ENCODE measurements at places on chromosomes 6 and 20.

GRCh38 chr6:123562264-123562663, 74.5 kb downstream of the TRDN start:
- DNase-seq: no peak

GRCh38 chr6:64034291-64034690, 398.7 kb downstream of the PHF3 start:
- no peak for DNase-seq

GRCh38 chr6:139751179-139751578, 376.7 kb upstream of the CITED2 start:
- DNase-seq: peak; percentile 67

- DNase-seq: peak; percentile 87
Measured at GRCh38 chr6:163457637-163458561, 43.4 kb downstream of the QKI start.

DNA sequence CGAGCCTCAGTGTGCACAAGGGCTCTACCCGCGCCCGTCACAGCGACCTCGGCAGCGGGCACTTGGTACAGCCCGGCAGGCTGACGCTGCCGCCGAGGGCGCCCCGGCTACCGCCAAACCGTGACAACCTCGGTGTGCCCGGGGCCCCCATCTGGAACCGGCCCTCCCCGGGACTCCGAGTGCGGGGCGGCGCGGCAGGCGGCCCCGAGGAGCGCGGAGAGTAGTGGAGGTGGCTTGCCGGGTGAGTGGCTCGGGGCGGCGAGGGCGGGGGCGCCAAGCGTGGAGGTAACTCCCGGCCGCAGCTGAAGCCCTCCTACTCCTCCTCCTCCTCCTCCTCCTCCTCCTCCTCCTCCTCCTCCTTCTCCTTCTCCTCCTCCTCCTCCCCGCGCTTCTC, at the start of gene ISM1:
TSS of gene ISM1 (plus strand) at position 371 of the 394 bp plus-strand sequence. CDS start 503 bp downstream, outside the sequence.
- no peak for DNase-seq

GRCh38 chr6:155100591-155100990, 105.5 kb downstream of the TIAM2 start:
- DNase-seq: no peak

DNA sequence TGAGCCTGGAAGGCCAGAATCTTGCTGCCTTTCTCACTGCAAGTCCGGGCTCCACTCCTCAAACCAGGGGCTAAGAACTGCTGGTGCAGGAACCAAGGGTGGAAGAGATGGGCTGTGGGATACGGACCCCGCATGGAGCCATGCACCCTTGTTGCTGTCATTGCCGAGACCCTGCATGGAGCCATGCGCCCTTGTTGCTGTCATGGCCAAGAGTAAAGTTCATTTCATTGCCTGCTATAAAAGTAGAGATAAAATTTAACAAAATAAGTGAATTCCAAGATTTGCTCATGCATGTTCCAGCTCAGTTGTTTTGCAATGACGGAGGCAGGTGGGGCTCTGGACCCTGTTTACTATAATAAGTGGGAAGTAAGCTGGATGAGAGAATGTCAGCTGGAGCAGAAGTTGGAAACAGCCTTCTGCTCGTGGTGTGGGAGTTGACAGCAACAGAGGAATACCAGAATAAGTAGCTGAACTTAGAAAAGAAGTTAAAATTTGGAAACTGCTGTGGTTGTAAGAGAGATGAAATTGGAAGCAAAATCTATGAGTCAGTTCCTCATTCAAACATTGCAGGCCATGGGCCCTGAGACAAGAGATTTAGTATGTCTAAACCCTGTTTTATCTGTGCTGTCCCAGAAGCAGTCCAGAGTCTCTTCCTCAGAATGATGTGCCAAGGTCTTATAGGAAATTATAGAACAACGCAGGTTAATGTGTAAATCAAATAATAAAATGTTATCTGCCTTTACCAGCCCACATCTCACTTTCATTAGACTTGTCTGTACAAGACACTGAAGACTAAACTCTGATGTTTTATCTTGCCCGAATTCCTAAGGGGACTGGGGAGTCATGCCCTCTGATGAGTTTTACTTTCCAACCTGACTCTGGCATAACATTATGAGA, 15.8 kb upstream of the THBS2 start:
- peak; percentile 28 for DNase-seq

DNA sequence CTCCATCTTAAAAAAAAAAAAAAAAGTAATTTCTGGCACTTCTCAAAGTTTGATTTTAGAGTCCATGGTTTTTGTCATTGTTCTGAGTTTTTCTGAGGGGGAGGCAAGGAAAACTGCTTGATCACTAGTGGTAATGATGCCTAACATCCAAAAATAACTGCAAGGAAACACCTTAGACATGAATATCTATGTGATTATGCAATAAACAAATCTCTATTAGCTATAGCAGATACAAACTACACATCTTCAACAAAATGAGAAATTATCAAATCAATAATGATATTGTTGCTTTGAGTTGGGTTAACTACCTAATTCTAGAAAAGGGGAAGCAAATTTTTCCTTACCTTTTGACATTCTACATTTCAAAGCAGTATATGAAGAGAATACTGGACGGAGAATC, 230.9 kb upstream of the JARID2 start:
- DNase-seq: no peak

GRCh38 chr20:60851826-60852704, 400.0 kb upstream of the CDH4 start:
- no peak for DNase-seq

- no peak for DNase-seq
Measured at GRCh38 chr6:94673251-94673650, 904.1 kb upstream of the MANEA start.

DNA sequence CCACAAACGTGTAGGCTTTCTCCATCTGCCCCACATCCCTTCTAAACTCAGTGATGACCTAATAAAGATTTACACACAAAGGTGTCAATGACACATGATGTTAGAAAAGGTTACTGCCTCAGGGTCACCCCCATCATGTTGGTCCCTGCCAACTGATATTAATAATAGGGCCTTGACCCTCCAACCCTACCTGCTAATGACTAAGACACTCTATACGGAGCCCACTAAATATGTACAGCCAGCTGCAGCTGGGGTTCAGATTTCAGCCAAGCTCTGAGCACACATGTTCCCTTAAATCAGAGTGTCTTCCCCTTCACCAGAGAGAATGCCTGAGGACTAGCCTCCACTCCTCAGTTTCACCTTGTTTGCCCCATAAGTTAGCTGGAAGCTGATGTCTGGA, 67.4 kb upstream of the SNRPB2 start:
- DNase-seq: no peak

- DNase-seq: no peak
Measured at GRCh38 chr6:41449399-41450245, 96.6 kb upstream of the FOXP4 start.

- no peak for DNase-seq
Measured at GRCh38 chr6:87945966-87946365, 101.7 kb upstream of the SPACA1 start.

GRCh38 chr6:90397047-90397446, 100.4 kb upstream of the BACH2 start:
- DNase-seq: no peak

- no peak for DNase-seq
Measured at GRCh38 chr20:50537546-50538201, 27.5 kb downstream of the PTPN1 start.

- DNase-seq: no peak
Measured at GRCh38 chr6:14759976-14760672, 485.7 kb upstream of the JARID2 start.

DNA sequence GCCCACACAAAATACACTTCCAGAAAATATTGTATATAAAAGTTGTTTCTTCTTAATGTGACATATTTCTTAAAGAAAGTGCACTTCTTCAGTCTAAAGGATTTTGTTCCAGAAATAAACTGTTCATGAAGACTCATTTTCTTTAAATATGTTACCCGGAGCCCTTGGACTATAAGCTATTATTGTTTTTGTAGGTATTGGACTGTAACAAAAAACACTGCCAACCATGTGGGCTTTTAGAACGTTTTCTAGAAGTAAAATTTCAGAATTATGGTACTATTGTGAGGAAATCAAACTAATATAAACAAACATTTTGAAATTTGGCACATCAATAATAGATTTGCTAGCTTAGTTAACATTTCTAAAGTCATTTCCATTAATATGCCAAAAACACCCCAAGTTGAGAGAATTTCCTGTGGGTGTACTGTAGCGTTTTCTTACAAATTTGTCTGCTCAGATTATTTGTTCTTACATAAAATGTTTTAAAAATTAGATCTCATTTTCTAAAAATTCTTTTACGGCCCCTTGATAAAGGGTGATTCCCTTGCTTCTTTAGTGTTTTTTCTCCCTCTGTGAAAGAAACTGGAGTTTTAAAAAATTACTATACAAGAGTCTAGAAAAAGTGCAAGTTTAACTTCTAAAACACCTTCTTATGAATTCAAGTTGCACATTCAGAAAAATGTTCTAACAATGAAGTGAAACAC, 3.4 kb downstream of the NKX2-4 start:
- no peak for DNase-seq

DNA sequence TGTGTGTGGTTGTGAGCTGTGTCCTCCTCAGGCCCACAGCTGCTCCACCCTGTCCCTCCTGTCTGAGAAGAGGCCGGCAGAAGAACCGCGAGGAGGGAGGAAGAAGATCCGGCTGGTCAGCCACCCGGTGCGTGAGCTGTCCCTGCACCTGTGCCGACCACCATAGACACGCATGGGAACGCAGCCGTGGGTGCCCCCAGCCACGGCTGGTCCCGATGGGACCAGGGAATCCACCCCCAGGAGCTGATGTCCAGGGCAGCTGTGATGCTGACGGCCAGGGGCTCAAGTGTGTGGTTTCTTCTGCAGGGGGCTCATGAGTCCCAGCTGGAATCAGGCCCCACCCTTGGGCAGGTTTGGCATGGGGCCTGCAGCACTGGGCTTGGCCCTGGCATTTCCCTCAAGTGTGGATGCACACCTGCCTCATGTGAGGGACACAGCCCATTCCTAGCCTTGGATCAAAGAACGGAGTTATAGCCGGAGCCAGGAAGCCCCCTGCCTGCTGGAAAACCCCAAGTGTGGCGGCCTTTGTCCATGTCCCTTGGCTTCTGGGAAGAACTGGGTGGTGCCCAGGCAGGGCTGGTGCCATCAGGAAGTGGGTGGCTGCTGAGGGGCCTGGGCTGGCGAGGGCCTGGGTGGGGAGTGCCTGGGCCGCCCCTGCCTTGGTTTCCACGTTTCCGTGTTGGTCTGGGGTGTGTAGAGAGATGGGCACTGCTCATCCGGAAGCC, 4.6 kb upstream of the TNFRSF6B start:
- DNase-seq: peak; percentile 18

- peak; percentile 93 for DNase-seq
Measured at GRCh38 chr20:50491926-50492634, 18.1 kb upstream of the PTPN1 start.

GRCh38 chr6:163199371-163199770, 215.1 kb upstream of the QKI start:
- no peak for DNase-seq

GRCh38 chr6:128509709-128510108, 10.7 kb downstream of the PTPRK start:
- peak; percentile 56 for DNase-seq

DNA sequence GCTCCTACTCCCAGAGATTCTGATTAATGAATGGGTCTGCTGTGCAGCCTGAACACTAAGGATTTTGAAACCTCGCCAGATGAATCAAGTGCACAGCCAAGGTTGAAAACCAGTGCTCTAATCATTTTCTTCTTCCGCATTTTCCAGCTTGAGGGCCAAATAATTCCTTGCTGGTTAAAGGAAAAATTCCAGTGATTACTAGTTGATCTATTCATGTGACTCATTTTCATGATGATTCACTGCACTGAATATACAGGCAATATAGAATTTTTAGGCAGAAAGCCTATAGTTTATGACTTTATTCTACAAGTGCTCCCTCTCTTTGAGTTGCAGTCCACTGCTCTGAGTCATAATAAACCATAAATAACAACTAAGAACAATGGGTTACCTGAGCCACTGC, 80.6 kb upstream of the PROKR2 start:
- peak; percentile 20 for DNase-seq

- peak; percentile 43 for DNase-seq
Measured at GRCh38 chr20:18831830-18832499, 18.4 kb downstream of the SCP2D1 start.

DNA sequence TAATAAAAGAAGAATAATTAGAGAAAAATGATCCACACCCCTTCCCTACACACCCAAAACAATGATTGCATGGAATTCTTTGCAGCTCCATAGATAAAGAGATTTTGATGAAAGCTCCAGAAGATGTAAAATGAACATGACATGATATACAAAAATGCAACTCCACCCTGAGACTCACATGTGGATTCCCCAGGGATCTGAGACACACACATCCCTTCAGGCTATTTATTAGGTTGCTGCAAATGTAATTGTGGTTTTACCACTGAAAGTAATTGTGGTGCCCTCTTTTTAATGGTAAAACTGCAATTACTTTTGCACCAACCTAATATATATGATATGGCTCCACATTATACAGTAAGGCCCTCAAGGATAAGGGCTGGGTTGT, 40.4 kb upstream of the TBC1D7 start:
- peak; percentile 55 for DNase-seq

GRCh38 chr20:59627298-59627697, 23.0 kb downstream of the PHACTR3 start:
- no peak for DNase-seq

- no peak for DNase-seq
Measured at GRCh38 chr6:89204096-89204495, 13.1 kb downstream of the GABRR1 start.

DNA sequence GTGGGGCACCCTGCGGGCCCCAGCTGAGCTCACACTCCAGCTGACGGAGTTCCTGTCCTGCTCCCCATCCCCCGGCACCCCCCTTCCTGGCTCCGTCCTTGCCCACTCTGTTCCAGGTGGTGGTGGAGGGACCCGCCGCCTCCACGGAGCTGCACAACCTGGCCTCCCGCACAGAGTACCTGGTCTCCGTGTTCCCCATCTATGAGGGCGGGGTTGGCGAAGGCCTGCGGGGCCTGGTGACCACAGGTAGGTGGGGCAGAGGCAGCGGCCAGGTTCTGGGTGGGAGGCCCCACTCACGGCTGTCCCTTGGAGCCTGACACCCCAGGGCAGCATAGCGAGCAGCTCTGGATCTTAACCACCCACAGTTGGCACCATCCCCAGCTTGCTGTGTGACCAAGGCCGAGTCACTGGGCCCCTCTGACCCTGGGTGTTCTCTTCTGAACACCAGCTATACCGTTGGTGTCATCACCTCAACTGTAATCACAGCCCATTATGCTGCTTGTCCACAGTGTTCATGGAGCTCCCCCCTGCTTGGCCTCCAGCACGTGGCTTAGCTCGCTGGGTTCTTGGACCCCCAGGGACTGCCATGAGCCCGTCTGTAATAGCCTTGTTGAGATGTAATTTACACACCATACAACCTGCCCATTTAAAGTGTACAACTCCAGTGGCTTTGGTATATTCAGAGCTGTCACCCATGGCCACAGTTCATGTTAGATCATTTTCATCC, 17.4 kb downstream of the COL20A1 start:
- peak; percentile 46 for DNase-seq

DNA sequence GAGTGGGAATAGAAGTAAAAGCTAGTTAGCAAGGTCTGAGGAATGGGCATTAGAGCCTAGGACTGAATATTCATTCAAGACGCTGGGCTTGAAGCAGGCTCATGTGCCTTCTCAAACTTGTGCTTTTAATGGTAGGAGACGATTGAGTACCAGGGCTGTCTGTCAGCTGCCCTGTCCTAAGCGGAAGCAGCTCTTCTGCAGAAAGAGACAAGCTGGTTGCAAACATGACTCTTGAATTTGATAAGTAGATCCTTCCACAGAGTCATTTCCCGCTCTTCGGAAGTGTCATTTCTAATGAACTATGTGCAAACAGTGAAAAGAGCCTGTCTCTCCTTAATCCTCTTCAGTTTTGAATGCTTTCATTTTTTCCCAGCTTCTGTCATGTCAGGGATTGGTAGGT, 176.4 kb downstream of the TFAP2B start:
- no peak for DNase-seq

GRCh38 chr6:10269814-10270472, 144.9 kb downstream of the TFAP2A start:
- peak; percentile 90 for DNase-seq
